Central memory CD4-positive, alpha-beta T cell (primary cell): ENCODE measurements at places on chromosomes 3 and 15.
A peak's percentile ranks its signal among the peaks of the same experiment; 100 is the strongest.

DNA sequence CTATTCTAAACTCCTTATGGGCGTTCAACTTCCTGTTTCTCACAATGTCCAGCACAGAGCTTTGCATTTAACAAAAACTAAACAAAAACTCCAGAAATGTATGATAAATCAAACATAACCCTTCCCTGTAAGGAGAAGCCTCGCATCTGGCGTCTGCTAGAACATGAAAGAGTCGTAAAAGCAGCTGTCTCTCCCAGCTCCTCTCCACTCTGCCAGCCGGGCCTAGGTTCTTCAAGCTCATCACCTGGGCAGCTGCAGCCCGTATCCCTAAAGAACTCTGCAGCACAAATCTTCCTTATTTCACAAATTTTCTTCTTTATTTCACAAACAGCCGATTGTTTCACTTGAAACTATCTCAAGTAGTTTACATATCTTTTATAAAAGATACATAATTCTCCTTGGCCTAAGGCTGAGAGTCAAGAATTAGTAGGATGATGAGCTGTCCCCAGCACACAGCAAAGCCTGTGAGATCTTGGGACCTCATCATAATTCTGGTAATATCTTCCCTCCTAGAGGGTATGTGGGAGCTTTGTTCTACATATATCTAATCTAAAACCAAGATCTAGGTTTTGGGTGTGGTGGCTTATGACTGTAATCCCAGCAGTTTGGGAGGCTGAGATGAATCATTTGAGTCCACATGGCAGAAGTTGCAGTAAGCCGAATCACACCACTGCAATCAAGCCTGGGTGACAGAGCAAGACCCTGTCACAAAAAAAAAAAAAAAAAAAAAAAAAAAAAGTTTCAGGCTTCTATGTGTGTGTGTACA lies 35.3 kb downstream of the ANXA2 start:
- peak; percentile 31 for DNase-seq

DNA sequence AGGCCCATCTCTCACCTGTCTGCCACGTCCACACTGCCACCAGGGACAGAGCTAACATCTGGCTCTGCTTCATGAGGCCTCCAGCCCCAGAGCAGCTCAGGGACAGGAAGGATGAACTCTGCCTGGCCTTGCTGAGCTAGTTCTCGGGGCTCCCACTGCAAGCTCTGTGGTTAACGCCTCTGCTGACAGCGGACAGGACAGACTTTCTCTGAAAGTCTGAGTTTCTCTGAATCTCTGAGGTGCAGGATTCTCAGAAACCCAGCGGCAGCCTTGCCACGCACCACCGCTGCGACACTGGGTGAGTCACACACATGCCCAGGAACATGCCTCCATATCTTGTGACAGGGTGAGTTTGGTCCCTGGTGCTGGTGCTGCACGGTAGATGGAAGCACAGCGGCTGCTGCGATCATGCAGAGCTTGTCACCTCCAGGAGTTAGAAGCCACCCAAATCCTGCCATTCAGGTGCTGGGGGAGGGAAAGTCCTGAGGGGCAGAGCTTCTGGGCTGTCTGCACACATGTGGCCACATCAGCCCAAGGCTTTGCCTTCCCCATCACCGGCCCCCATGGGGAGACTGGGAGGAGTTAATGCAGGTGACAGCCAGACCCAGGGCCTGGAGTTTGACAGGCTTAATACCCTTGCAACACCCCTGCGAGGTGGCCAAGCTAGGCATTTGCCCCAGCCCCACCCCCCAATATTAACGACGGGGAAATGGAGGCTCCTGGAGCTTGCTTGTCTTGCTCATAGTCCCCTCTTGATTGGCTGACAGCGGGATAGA lies 267.0 kb downstream of the PLCL2 start:
- DNase-seq = peak; percentile 74

GRCh38 chr15:90918835-90919234 lies 13.5 kb downstream of the HDDC3 start:
- DNase-seq = no peak

GRCh38 chr15:28123408-28124023 lies 24.4 kb upstream of the OCA2 start:
- DNase-seq = peak; percentile 12

DNA sequence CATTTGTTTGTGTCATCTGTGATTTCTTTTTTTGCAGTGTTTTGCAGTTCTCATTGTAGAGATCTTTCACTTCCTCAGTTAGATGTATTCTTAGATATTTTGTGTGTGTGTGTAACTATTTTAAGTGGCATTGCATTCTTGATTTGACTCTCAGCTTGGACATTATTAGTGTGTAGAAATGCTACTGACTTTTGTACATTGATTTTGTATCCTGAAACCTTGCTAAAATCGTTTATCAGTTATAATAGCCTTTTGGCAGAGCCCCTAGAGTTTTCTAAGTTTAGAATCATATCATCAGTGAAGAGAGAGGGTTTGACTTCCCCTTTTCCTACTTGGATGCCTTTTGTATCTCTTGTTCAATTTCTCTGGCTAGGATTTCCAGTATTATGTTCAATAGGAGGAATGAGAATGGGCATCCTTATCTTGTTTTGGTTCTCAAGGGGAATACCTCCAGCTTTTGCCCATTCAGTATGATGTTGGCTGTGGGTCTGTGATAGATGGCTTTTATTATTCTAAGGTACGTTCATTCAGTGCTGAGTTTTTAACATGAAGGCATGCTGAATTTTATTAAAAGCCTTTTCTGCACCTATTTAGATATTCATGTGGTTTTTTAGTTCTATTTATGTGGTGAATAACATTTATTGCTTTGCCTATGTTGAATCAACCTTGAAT lies 211.7 kb downstream of the MBNL1 start:
- no peak for DNase-seq

DNA sequence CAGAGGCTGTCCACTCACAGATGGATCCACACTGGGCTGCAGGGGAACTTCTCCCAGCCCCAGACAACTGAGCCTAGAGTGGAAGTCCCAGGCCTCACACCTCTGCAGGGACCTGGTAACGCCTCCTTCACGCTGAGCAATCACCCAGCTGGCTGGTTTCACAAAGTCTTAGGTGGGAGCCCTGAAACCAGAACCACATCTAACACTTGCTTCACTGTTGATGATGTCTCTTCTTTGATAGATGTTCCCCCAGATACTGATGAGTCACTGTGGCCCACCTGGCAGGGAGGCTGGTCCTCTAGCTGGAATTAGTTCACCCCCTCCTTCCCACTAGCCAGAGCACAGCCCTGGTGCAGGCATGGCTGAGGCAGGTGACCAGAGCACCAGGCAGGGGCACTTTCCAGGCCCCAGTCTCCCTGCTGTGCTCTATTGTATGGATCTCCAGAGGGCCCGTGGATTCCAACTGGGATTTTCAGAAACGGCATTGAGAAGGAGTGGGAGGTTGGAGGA lies 33.5 kb downstream of the MYL3 start:
- DNase-seq = no peak

DNA sequence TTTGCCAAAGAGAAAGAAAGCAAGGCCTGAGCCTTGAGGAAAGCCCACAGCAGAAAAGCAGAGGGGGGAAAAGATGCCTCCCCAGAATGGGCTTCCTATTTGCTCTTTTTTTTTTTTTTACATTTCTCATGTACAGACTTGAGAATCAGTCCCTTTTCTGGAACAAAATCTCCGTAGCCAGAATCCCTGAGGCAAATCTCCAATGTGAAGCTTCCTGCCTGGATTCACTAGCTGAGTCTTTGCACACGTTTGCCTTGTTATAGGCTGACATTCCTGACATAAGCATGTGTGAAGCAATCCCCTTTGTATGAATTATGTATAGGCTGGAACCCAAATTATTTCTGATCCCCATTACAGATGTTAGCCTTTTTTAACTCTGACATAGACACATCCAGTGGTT lies 52.2 kb upstream of the ACTL6A start:
- DNase-seq = no peak

- no peak for DNase-seq
Observed at GRCh38 chr3:99700631-99701268, 62.4 kb downstream of the COL8A1 start.

DNA sequence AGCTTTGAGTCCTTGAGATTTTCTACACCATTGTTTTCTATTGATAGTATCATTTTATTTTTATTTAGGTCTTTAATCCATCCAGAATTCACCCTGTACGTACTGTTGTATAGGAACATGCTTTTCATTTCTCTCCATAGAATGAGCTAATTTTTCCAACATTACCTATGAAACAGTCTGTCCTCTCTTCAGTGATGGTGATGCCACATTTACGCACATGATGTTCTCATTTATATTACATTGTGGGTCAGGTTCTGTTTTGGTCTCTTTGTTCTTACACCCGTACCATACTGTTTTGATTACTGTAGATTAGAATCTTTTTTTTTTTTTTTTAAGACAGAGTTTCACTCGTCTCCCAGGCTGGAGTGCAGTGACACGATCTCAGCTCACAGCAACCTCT lies 17.7 kb upstream of the VWA5B2 start:
- no peak for DNase-seq

- DNase-seq = no peak
Observed at GRCh38 chr3:189424922-189425321, 206.3 kb upstream of the TP63 start.

DNA sequence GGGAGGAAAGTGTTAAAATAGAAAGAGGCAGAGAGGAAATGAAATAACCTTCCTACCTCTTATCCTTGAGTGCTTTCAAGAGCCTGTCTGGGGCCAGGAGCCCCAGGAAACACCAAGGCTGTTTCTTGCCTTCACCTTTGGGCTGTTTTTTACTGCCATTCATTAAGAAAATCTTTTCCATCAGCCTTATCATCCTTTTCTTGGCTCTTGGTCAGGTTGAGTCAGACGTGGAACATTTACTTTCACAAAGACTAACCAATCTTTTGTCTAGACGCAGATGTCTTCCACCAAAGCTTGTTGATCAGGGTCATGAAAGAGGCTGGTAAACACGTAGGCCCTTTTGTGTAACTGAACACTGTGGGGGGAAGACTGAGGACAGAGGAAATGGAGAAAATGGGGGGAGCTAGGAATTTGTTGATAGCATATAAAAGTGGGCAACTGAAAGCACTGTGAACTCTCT lies 151.0 kb upstream of the THBS1 start:
- DNase-seq = no peak

DNA sequence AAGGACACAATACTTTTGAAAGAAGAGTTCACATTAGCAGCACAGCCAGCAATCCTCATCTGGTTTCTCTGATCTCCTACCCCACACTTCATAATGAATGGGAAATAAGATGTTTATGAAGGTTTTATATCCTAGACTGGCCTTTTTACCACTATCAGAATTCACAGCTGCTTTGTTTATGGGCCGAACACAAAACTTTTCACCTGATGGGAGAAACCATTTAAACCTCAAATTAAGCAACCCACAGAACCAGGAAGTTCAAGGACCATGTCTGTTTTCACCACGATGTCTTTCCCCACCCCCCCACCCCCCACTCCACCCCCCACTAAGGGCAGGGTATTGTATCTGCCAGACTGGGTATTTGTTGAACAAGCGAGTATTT lies 11.3 kb upstream of the SETD5 start:
- no peak for DNase-seq

- DNase-seq = no peak
Observed at GRCh38 chr3:54888873-54889272, 39.0 kb downstream of the LRTM1 start.

DNA sequence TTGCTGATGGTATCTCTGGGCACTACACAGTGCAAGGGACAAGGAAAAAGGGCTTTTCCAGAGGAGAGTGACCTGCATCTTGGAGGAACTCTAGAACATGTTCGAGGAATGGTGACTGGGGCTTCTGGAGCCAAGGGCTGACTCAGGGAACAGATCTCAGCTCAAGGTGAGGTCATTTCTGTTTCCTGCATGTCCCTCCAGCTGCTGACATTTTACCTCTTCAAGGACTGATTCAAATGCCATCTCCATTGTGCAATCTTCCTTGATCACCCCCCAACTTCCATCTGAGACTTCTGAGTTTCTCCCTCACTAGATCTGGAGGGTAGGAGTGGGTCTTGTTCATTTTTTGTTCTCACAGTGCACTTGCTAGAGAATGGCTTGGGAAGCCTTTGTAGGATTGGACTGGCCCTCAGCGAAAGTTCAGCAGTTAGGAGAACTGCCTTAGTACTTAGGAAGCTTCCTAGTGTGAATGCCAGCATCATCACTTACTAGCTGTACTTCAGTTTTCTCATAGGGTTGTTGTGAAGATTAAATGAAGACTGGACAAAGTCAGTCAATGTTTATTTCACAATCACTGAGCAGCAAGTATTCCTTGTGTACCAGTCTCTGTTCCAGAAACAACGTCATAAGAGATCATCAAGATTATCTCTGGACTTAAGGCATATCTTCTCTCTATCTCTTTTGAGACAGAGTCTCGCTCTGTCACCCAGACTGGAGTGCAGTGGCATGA lies 2.6 kb upstream of the IDH3A start:
- no peak for DNase-seq

GRCh38 chr3:107455621-107456020 lies 67.1 kb upstream of the BBX start:
- DNase-seq = no peak

DNA sequence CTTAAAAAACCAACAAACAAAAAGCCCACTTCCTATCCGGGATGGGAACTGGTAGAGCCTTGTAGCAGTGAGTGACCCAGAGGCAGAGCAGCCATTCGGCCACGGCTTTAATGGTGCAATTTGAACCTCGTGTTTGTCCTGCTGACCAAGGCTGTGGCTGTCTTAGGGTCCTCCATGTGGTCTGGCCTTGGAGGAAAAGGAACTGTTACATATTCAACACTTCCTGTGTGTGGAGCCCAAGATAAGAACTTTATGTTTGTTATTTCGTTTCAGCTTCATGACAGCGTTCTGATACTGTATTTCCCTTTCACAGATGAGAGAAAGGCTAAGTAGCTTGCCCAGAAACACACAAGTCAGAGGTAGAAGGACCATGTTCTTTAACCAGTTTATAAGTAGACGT lies 269.8 kb downstream of the SV2B start:
- DNase-seq = no peak

DNA sequence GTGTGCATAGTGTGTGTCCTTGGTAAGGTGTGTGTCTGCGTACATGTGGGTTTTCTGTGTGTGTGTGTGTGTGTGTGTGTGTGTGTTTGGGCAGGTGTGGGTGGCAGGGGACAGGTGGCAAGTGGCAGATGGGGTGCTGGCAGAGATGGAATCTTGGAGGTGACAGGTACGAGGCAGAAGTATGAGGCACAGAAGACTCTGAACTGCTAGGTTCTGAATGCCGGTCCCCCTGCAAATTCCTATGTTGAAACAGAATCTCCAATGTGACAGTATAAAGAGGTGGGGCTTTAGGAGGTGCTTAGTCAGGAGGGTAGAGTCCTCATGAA lies 29.8 kb downstream of the SRPRB start:
- no peak for DNase-seq

GRCh38 chr15:82146990-82147461 lies 101.2 kb upstream of the MEX3B start:
- no peak for DNase-seq

DNA sequence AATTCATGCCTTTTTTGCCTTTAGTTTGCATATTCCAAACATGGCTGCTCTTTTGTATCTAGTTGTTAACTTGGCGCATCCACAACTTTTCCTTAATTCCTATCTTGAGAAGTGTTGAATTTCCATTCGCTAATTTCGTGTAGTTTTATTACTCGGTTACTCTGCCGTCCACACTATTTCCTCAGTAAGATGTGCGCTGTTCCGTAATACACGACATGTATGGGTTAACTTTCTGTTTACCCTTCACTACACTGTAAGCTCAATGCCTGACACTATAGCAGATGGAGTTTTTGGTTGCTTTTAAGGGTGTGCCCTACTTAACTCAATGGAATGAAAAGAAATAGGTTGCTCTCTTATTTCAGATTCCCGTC lies 724 bp downstream of the RPSA start:
- no peak for DNase-seq
